ENCODE measurements at places on chromosomes 16 and 17. TPM values are rescaled to one million over a fixed set of nuclear protein-coding genes. Genes with fewer than 3 reads are reported as not detected.

- no peak for DNase-seq
These were observed 40.6 kb upstream of the HOXB13 start for GRCh38 chr17:48769009-48769675.

DNA sequence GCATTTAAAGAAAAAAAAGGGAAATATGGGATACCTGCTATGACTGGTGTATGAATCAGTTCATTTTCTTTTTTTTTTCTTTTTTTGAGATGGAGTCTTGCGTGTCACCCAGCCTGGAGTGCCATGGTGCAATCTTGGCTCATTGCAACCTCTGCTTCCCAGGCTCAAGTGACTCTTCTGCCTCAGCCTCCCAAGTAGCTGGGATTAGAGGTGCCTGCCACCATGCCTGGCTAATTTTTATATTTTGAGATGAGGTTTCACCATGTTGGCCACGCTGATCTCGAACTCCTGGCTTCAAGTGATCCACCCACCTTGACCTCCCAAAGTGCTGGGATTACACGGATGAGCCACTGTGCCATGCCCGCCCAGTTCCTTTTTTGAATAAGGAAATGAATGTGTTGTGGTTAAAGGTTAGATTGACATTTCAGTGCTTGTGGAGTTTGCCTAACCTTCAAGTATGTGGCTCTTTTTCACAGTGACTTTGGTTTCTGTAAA is 7.7 kb downstream of the HAPSTR1 start:
- no peak for DNase-seq

- DNase-seq: peak; percentile 83
These were observed at the start of gene PLSCR3 for GRCh38 chr17:7394452-7395191. Gene PLSCR3 (minus strand): TSS chr17:7394525. CDS start chr17:7394110, 415 bp downstream.

DNA sequence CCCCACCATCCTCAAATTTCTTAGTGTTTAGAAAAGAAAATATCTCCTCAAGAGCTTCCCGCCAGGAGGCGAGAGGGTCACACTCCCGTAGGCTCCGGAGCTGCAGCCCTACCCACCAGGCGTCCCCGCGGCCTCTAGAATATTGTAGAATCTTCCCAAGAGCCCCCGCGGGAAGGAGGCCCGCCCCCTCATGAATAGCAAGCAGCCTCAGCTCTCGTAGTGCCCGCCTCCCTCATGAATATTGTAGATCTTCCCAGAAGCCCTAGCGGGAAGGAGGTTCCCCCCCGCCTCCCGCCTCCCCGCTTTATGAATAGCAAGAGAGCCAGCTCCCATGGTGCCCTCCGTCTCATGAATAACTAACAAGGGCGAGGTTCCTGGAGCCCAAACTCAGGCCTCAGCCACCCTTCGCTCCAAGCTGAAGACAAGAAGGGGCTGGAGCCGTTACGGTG is at the start of gene FBXO47:
Gene FBXO47, minus strand, starts transcription at position 114 of the 449 bp plus-strand sequence. CDS start 4,378 bp downstream, outside the sequence.
- DNase-seq: peak; percentile 77

GRCh38 chr17:30093463-30094147 is 23.0 kb upstream of the NSRP1 start:
- peak; percentile 51 for DNase-seq

DNA sequence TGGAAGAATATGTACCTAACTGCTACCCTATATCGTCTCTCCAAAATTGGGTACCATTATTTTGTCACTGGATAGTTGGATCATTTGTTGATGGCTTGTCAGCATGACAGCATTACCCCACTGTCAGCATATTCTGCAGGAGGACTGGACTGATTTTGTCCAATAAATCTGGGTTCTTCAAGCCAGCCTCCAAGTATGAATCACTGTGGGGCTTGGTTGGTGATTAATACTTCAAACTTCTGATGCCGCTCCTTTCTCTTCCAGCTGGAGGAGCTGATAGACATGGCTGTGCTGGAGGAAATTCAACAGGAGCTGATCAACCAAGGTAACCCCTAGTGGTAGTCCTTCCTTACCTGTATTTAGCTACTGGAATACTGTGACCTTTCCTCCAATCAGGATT is 2.5 kb downstream of the RPAIN start:
- no peak for DNase-seq

PTX4 gene
- total RNA-seq: 0.64 TPM

ITGAL gene
- total RNA-seq: 436 TPM

TMEM106A gene
- 13.9 TPM for total RNA-seq

HOXB13 gene
- total RNA-seq: not detected

Data from naive thymus-derived CD4-positive, alpha-beta T cell (primary cell).